Peyer's patch (tissue), 4 donors: ENCODE measurements at places on chromosomes 6 and 20. TPM values are rescaled to one million over a fixed set of nuclear protein-coding genes. Genes with fewer than 3 reads are reported as not detected.

GRCh38 chr6:135266675-135267074 lies 85.6 kb downstream of the MYB start:
- H3K27ac ChIP-seq, result peak overlapping the region; percentile 74
- DNase-seq, result no peak
- no peaks in the 10 kb centered on the region for H3K36me3 ChIP-seq
- H3K4me3 ChIP-seq, result no peak overlapping the region
- H3K27me3 ChIP-seq, result no peaks in the 10 kb centered on the region

- no peaks in the 10 kb centered on the region for H3K27me3 ChIP-seq
- H3K36me3 ChIP-seq, result no peaks in the 10 kb centered on the region
- H3K4me1 ChIP-seq, result no peaks in the 10 kb centered on the region
- H3K4me3 ChIP-seq, result no peak overlapping the region
- DNase-seq, result no peak
Measured at GRCh38 chr6:2554651-2555260, 196.0 kb downstream of the MYLK4 start.

- H3K4me3 ChIP-seq, result no peak overlapping the region
- no peaks in the 10 kb centered on the region for H3K27me3 ChIP-seq
- no peaks in the 10 kb centered on the region for H3K36me3 ChIP-seq
- no peaks in the 10 kb centered on the region for H3K4me1 ChIP-seq
- DNase-seq, result no peak
Measured at GRCh38 chr6:2531426-2532215, 219.1 kb downstream of the MYLK4 start.

The KCNQ5 gene
- 5.0 TPM for total RNA-seq

DNA sequence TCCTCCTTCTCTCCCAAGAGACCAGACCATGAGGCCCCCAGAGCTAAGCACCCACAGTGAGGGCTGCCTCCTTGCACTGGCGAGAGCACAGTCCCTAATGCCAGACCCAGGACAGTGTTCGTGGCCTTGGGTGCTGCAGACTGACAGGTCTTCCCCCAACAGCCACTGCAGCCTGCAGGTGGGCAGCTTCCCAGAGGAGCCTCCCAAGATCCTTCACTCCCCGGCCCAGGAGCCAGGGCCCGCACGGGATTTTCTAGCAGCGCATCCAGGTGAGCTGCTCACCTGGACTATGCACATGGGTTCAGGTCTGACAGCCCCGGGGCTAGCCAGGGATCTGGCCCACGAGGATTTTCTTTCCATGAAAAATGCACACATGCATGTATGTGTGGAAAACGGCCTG lies 41.7 kb downstream of the SUMO4 start:
- no peak for DNase-seq
- no peak overlapping the region for H3K4me3 ChIP-seq
- H3K36me3 ChIP-seq, result no peaks in the 10 kb centered on the region
- H3K4me1 ChIP-seq, result no peaks in the 10 kb centered on the region

The FBXO30 gene
- 7.2 TPM for total RNA-seq

The APOBEC2 gene
- total RNA-seq, result not detected

GRCh38 chr6:56860475-56860874 lies 94.4 kb upstream of the BEND6 start:
- DNase-seq, result peak; percentile 60
- no peaks in the 10 kb centered on the region for H3K27me3 ChIP-seq
- H3K27ac ChIP-seq, result peak overlapping the region; percentile 53
- H3K36me3 ChIP-seq, result no peaks in the 10 kb centered on the region
- no peak overlapping the region for H3K4me3 ChIP-seq

DNA sequence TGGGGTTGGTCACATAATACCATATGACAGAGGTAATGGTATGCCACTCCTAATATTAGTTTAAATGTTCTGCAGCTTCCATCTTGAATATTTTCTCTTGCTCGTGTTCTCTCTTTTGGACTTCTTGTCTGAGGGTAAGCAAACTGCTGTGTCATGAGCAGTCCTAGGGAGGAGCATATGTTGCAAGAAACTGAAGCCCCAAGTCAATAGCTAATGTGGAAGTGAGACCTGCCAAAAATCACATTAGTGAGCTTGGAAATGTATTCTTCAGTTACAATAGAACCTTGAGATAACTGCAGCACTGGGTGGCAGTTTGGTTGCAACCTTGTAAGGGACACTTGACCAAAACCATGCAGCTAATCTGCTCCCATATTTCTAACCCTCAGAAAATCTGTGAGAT lies 178.2 kb upstream of the IMPG1 start:
- H3K27me3 ChIP-seq, result no peaks in the 10 kb centered on the region
- no peak overlapping the region for H3K27ac ChIP-seq
- DNase-seq, result no peak
- H3K4me1 ChIP-seq, result no peaks in the 10 kb centered on the region
- H3K4me3 ChIP-seq, result no peak overlapping the region
- no peaks in the 10 kb centered on the region for H3K36me3 ChIP-seq

The TRIM15 gene
- 110 TPM for total RNA-seq

DNA sequence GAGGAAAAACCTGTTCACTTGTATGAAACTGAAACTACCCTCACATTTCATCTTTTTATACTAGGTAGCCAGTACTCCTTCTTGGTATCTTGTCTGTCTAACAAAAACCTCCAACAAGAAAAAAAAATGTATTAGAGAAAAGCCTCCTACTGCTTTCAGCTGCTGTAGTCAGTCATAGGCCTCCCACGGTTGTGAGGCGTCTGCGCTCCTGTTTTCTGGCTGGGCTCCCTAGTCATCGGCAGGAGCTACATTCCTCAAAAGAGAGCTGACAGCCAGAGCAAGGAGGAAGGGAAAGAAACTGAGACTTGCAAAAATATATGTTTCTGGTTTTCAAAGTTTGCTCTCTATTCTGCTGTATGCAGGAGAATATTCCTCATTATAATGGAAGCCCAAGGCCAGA lies 517.0 kb downstream of the LMBRD1 start:
- H3K27me3 ChIP-seq, result no peaks in the 10 kb centered on the region
- H3K4me1 ChIP-seq, result no peaks in the 10 kb centered on the region
- no peaks in the 10 kb centered on the region for H3K36me3 ChIP-seq
- no peak overlapping the region for H3K4me3 ChIP-seq
- DNase-seq, result no peak
- no peak overlapping the region for H3K27ac ChIP-seq

The ERVFRD-1 gene
- not detected for total RNA-seq

The SNAI1 gene
- total RNA-seq, result 3.3 TPM

The NMBR gene
- total RNA-seq, result not detected

- H3K27ac ChIP-seq, result no peak overlapping the region
- H3K4me1 ChIP-seq, result no peaks in the 10 kb centered on the region
- H3K36me3 ChIP-seq, result no peaks in the 10 kb centered on the region
Measured at GRCh38 chr20:52569201-52569600, 377.6 kb upstream of the ZFP64 start.

The CD24 gene
- 38.9 TPM for total RNA-seq

DNA sequence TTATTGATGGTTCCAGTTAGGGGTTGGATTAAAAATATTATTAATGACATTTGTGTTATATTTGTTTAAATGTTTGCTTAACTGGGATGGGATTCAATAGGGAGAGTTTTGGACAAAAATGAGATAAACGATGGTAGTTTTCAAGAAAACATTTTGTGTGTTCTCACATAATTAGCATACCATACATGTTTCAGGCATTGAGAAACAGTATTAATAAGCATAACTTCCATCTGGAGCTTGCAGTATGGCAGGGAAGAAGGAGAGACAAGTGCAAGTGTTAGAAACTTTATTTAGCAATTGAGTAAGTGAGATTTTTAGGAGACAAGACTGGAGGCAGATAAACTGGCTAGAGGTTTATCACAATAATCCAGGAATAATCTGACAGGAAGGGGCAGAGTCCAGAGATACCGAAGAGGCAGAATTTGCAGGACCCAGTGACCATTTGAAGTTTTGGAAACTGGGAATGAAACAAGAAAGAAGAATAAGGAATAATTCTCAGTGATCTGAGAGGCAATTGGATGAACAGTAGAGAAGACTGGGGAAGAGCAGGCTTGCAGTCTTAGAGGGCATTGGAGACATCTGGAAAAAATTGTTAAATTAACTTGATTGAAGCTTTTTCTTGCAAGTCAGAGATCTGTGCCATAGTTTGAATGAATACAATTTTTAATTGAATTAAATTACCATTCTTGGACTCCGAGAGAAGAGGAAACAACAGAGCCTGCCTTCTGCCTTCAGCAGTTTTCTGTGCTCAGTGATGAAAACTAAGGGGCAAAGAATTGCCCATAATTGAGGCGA lies 73.0 kb upstream of the PTCHD4 start:
- H3K4me3 ChIP-seq, result no peak overlapping the region
- DNase-seq, result no peak

DNA sequence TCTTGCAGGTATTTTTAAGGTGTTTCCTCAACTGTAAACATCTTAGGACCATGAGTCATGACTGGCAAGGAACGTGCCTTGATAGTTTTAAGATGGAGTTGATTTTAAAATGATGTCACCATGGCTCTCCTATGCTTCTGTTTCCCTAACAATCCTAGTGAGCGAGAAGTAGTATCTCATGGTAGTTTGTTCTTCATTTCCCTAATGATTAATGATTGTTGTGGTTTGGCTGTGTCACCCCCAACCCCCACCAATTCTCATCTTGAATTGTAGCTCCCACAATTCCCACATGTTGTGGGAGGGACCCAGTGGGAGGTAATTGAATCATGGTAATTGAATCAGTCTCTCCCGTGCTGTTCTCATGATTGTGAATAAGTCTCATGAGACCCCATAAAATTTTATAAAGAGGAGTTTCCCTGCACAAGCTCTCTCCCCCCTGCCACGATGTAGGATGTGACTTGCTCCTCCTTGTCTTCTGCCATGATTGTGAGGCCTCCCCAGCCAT lies 16.8 kb upstream of the BNIP5 start:
- DNase-seq, result no peak
- no peaks in the 10 kb centered on the region for H3K36me3 ChIP-seq
- H3K4me1 ChIP-seq, result no peaks in the 10 kb centered on the region
- H3K27ac ChIP-seq, result no peak overlapping the region
- no peak overlapping the region for H3K4me3 ChIP-seq

GRCh38 chr6:22333802-22334201 lies 37.0 kb upstream of the PRL start:
- no peak overlapping the region for H3K4me3 ChIP-seq
- no peaks in the 10 kb centered on the region for H3K36me3 ChIP-seq
- H3K4me1 ChIP-seq, result no peaks in the 10 kb centered on the region
- no peak overlapping the region for H3K27ac ChIP-seq
